ENCODE measurements at places on chromosomes 1 and 21.

DNA sequence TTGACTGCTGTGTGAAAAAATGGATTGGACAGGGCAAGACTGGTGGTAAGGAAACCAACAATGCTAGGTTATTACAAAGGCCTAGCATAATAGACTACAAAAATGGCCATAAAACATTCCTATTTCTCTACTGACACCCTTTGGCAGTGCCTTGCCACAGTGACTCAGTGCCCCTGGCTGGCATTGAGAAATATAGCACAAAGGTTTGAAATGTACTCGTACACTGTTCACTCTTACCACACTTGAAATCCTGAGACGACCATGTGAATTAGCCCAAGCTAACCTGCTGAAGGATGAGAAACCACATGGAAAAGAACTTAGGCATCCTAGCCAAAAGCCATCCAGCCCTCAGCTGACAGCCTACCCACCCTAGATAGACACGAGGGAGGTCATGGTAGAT lies 149.8 kb upstream of the PALMD start:
- no peak for DNase-seq

- DNase-seq: no peak
Measured at GRCh38 chr21:17903029-17903806, 84.1 kb upstream of the C21orf91 start.

DNA sequence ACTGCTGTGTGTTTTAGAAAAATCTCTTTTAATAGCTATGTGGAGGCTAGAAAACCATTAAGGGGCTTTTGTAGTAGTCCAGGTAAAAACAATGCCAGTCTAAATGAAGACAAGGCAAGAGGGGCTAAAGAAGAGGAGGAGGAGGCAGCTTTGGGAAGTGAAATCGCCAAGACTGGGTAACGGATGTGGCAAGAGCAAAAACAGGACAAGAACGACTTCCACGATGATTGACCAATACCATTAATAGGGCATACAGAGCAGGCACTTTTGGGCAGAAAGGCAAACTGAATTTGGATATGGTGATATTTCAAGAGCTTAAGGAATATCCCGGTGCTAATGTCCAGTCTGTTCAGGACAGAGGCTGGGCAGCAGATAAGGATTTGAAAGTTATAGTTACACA lies 22.0 kb downstream of the COA6 start:
- no peak for DNase-seq

GRCh38 chr1:87135329-87135712 lies 193.4 kb upstream of the LMO4 start:
- peak; percentile 21 for DNase-seq

GRCh38 chr1:184696403-184696802 lies 58.3 kb downstream of the EDEM3 start:
- no peak for DNase-seq

DNA sequence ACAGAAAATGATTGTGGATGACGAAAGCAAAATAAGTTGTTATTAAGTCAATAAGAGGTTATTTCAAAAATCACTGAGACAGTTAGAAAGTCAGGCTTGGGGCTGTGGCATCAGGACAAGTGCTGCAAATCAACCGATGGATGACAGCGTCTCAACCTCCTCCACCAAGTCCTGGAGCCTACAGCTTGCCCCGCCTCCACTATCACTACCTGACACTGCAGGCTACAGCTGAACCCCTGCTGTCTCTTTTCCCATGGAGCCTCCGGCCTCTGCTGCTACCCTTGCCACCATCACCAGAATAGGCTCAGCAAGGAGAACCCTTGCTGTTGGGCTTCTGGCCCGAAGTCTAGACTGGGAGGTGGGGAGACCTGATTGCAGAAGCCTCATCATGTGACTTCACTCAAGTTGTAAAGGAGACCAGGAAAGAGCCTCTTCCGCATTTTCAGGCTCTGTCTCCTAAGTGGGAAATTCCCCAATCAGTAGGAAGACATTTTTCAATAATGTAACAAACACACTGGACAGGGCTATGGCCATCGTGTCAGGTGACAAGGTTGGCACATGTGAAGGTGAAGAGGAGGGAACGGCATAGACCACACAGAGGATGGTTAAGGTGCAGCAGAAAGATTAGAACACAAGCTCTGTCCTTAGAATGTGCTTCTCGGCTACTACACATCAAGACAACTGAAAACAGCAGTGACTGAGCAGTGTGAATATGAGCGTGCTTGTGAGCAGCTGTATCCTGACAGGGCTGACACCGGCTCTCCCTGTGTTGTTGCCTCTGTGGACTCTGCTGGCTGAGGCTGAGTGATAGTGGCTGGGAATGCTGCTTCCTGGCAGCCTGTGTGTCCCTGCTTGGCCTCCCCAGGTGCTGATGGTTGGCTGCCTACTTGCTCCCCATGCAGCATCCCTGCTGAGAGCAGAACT lies 660.7 kb downstream of the PTPRU start:
- no peak for DNase-seq
